A549 (cell line): ENCODE measurements at places on chromosomes 2 and 18.

GRCh38 chr2:223247136-223247535, 195.1 kb downstream of the KCNE4 start:
- peak; percentile 60 for DNase-seq

DNA sequence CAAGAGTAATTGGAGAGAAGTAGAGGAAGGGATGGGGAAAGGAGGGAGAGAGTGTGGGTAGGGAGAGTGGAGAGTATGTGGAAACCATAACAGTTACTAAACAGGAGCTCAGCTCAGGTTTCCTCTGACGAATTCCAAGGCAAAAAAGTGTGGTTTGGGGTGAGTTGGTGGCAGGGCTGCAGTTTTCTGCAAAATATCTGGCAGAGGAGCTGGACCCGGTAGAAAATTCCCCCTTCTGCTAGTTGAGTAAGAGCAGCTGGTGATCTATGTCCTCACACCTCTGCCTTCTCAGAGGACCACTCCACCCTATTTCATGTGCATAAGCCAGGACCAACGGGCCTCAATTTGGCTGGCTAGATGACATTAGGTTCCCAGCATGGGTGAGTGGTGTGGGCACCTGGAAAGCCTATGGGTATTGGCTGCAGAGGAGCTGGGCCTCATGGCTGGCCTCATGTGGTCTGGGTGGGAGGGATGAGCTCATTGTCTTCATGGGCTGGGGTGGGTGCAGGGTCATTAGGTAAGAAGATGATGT, 13.2 kb downstream of the NRP2 start:
- no peak for DNase-seq

- DNase-seq: no peak
Observed at GRCh38 chr2:202529389-202529788, 105.4 kb upstream of the FAM117B start.

DNA sequence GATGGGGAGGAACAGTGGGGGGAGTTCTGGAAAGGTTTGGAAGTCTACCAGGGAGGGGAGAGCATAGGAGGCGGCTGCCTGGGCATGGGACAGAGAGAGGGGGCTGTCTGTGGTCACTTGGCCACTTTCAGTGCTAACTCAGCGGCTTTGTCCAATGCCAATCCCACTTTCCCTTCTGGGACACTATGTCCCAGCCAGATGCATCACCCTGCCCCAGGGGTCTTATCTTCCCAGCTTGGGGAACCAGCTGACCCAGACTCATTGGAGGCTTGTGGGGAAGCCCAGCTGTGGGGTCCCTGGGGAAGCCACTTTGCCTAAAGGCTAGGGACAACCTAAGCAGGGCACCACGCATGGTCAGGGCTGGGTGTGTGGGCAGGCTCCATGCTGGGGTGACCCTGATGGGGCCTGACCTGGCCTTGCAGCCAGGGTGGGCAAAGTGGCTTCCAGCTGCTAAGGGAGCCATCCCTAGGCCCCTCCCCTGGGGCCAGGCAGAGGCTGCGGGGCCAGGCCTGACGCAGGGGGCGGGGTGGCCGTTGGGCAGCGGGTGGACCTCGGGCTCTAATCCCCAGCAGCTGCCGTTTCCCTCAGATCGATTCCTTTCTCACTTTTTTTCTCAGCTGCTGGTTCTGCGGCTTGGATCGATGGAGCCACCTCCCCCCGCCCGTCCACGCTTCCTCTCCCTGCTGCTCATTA, 1.6 kb upstream of the ASIC4 start:
- no peak for DNase-seq

GRCh38 chr2:99190548-99190947, 9.6 kb downstream of the MRPL30 start:
- DNase-seq: no peak

DNA sequence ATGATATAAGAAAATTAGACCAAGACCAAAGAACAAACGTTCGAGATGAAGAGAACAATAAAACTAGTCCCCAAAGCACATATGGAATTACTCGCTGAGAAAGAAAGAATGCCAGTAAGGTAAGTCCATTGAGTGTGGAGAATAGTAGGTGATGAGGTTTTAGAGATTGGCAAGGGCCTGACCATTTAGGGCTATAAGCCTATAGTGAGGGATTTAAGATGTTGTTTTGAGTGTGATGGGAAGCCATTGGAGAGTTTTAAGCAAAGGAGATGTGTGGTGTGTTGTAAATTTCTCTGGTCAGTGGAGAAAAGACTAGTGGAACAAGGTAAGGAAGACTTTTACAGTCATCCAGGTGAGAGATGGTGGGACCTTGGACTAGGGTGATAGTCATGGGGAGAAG, 151.1 kb downstream of the MCFD2 start:
- no peak for DNase-seq

DNA sequence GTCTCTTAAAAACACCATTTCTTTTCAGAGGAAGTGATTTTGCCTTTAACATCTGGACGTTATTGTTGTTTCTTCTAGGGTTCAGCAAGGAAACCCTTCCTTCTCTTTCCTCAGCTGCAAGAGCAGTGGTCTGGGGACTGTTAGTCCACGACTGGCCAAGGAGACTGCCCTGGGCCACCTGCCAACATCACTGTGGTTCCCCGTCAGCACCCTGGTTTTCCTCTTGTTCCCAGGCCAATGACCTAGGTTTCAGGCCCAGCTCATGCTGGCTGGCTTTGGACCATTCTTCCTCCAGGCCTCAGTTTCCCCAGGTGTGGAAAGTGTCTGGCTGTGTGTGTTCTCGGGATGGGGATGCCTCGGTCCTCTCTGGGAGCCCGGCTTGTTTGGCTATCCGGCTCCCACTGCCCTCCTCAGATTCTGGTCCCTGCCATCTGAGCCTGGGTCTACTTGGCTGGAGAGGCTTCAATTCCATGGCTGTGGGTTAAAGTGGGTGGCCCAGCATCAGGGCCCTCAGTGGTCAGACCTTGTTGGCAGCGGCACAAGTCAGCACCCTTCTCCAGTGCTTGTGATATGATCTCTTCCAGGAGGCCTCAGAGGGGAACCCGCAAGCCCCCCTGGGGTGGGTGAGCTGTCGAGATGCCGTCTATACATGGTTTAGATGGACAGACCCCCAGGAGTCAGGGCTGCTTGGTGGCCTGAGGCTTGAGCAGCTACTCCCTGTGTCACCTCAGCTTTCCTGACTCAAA, 234.3 kb upstream of the HS6ST1 start:
- no peak for DNase-seq

GRCh38 chr2:71530641-71531332, 77.4 kb downstream of the DYSF start:
- DNase-seq: peak; percentile 83

- no peak for DNase-seq
Observed at GRCh38 chr18:32459361-32460101, 11.2 kb downstream of the GAREM1 start.

DNA sequence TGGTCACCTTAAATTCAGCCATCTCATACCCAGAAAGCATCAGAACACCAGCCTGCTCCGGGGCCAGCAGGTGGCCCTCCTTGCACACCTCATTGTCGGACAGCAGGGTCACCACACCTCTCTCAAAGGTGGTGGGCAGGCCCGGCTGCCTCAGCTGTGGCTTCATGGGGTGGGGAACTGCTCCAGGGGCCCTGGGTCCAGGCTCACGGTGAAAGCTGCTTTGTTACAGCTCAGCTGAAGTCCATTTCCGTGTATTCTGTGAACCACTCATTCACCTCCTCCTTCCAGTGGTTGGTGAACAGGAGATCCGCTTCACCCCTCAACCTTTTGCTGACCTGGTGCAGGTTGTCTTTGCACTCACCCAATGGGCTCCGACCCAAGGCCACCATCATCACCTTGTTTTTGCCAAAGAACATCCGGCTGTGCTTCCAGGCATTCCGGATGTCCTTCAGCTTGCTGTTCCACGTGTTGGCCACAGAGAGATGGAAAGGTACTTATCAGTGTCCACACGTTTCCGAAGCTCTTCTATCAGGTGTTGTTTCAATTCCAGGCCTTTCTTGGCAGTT, 78.6 kb upstream of the LDLRAD4 start:
- peak; percentile 27 for DNase-seq

- DNase-seq: peak; percentile 21
Observed at GRCh38 chr2:112583497-112584133, 794 bp upstream of the CHCHD5 start.

- DNase-seq: no peak
Observed at GRCh38 chr2:149645391-149645790, 57.8 kb upstream of the MMADHC start.

- DNase-seq: no peak
Observed at GRCh38 chr2:33321876-33322483, 154.5 kb upstream of the RASGRP3 start.

- DNase-seq: no peak
Observed at GRCh38 chr2:182077023-182077422, 91.4 kb downstream of the PPP1R1C start.

- DNase-seq: no peak
Observed at GRCh38 chr2:162629499-162629898, 209.1 kb downstream of the KCNH7 start.

DNA sequence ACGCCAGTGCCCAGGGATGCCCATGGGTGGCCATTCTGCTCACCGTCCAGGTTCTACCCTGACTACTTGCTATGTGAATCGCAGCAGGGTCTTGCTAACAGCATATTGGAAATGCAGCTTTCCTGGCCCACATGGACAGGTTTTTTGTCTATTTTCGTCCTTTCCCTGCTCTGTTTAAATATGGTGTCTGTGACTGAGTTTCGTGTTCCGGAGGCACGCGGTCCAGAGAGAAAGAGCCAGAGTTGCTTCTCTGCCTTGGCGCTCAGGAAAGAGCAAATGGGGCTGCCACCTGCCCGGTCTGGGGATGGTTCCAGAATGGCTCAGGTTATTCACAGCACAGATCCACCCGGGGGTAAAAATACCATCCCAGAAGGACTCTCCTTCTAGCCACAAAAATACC, 456.2 kb downstream of the BCL11A start:
- DNase-seq: no peak

GRCh38 chr2:203824057-203824456, 43.5 kb upstream of the CTLA4 start:
- no peak for DNase-seq

- DNase-seq: no peak
Observed at GRCh38 chr2:1945819-1946218, 201.5 kb upstream of the PXDN start.

- DNase-seq: no peak
Observed at GRCh38 chr2:18871430-18871829, 282.1 kb upstream of the NT5C1B start.

GRCh38 chr2:97763176-97763845, 49.9 kb downstream of the ZAP70 start:
- DNase-seq: no peak

DNA sequence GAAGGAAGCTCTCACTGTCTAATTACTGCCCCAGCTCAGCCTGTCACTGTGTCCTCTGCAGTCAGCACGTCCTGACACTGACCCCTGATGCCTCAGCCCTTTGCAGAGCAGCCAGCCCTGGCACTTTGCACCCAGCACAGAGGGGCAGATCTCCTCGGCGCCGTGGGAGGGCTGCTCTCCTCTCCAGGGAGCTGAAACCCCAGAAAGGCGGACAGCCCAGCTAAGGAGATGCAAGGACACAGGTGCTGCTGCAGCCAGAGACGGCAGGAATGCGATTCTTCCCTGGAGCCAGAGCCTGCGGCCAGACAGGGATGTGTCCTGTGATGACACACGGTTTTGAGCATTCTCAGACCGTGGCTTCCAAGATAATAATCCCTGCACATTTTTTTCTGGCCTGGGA, 34.5 kb upstream of the SIX3 start:
- DNase-seq: no peak

DNA sequence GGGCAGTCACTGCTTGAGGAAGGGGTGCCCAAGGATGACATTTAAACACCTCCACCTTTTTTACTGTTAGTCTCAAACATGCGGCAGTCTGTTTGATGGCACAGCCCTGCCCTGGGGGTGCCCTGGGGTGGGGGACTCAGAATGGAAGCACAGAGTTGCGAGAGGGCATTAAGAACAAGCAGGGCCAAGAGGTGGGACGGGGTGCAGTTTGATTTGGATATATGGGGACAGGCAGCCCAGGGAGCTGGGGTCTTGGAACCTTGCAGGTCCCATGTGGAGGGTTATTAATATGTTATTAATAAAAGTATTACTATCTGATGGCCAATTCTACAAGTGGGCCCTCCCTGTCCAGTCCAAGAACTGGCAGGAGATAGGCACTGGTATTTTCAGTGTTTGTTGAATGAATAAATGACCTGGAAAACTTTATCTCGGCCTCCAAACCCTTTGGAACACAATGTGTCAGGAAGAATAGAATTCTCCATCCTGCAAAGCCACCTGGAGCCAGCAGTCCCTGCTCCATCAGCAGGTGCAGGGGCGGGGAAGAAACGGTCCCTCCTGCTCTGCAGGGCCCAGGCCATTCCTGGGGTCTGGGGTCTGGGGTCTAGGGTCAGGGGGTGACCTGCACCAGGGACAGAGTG, 25.2 kb downstream of the SDC1 start:
- no peak for DNase-seq

DNA sequence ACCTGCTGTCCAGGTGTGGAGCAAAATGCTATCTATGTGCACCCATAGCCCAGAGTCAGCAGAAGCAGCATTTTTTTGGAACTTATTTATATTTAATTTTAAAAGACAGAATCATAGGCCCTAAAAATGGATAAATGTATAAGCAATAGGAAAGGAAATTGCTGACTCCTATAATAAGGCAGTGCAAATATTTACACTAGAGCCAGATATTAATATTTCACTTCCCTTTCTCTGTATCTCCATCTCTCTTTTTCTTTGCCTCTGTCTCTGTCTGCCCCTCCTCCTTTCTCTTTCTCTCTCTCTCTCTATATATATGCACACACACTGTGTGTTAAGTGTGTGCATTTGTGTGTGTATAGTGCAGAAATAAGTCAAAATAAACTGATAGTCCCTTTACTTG, 375.6 kb downstream of the SOX11 start:
- DNase-seq: no peak

- DNase-seq: peak; percentile 15
Observed at GRCh38 chr2:160432633-160433032, 61.0 kb downstream of the RBMS1 start.

DNA sequence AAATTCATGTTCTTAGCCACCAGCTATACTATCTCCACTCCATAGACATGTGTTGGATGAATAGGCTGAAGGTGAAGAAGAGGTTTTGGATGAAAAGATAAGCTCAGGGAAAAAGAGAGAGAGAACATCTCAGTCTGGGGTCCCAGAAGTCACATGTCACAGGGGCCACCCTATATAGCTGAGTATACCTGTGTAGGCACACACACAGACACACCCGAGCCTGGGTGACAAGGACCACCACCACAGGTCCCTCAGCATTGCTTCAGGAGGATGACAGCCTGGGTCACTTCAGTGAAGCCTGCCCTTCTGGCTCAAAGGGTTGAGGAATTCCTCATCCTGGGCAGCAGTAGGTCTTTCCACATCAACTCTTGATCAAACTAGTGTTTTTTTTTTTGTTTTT, 56.2 kb downstream of the POLR1A start:
- no peak for DNase-seq

- DNase-seq: peak; percentile 18
Observed at GRCh38 chr2:234102112-234102511, 51.6 kb downstream of the SPP2 start.

GRCh38 chr18:36464126-36464651, 166.7 kb downstream of the FHOD3 start:
- no peak for DNase-seq

- DNase-seq: no peak
Observed at GRCh38 chr18:34866739-34867138, 156.6 kb downstream of the DTNA start.
